Left cardiac atrium (tissue), 4 donors: ENCODE measurements at places on chromosomes 2 and 18. TPM values are rescaled to one million over a fixed set of nuclear protein-coding genes. Genes with fewer than 3 reads are reported as not detected.

CDKL4 gene
- total RNA-seq: 0.84 TPM

MRPS5 gene
- total RNA-seq: 56.5 TPM

EFEMP1 gene
- 261 TPM for total RNA-seq

RNF125 gene
- 3.5 TPM for total RNA-seq

TMEM178A gene
- total RNA-seq: 2.0 TPM

GRCh38 chr2:2229626-2230432 lies 101.2 kb downstream of the MYT1L start:
- no peak for DNase-seq

DNA sequence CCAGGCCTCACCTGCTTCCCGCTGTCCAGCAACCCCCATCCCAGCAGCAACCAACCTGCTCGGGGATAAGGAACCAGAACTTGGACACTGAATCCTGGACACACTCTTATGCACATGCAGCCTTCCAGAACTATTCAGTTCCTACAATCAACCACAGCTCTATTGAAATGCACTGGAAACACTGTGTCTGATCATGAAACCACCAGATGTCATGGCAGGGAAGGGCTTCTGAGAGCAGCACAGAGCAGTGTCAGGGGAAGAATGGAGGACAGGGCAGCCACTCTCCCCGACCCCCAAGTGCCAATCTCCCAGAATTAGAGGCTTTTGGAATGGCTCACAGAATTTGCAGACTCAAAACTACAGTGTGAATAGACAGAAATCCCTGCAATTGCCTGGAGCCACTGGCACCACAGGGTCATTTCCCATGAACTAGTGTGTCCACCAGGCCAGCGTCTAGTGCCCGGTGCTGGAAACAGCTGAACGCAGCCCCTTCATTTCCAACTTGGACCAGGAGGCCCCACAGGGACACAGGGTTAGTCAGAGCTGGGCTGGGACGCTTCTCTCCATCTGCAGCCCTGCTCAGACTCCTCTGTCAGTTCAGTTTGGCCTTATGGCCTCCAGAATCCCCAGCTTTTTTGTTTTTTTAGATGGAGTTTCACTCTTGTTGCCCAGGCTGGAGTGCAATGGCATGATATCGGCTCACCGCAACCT lies 25.5 kb downstream of the MRPL35 start:
- DNase-seq: peak; percentile 35

DNA sequence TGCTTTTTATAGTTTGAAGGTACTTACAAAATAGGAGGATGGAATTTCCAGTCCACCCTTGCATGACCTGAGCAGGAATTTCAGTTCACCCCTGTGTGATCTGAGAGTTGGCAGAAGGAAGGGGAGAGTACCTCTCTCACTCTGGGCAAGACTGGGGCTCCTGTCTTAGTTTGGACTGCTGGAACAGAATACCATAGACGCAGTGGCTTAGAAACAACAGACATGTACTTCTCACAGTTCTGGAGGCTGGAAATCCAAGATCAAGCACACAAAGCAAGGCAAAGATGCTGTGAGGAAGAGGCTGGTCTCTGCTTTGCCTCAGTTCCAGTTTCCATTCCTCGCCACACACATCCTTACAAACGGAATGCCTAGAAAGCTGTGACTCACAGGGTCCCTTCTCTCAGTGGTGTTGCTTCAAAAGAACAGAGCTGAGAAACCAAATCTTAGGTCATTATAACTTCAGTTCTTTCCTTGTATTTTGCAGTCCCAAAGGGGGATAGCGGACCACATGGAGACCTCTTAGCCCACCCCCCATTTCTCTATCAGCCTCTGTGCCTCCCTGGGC lies 108.8 kb upstream of the HAAO start:
- no peak for DNase-seq

DNA sequence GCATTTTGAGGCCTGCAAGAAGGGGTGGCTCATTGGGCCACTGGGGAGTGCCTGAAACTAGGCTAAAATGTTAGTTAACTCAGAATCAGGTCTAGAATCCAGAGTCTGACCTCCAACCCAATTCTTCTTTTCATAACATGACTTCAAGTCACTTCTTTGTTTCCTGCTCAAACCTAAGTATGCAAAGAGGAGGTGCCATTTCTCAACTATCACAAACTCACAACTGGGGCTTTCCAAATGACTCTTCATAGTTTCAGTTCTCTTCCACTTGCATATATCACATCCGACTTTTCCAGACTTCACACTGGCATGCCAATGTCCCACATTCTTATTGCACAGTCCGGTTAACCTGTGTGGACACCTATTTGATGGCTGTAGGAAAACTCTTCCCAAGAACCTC lies 211.6 kb downstream of the TCF4 start:
- DNase-seq: no peak

DNA sequence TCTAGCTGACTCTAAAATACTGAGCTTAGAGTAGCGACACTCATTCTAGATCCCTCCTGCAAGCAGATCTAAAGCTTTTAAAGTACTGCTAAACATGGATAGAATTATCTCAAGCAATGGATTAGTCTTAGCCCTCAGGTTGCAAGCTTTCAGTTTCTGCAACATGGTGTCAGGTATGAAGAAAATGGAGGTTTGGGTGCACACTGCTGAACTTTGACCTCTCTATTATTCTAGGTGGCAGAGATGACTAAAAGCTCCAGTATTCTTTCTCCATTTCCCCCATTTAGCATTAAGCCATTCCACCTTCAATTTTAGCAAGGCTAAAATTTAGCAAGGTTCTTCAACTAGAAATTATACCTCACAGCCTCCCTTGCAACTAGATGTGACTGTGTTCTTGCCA lies 117.0 kb downstream of the CACNB4 start:
- no peak for DNase-seq

- DNase-seq: peak; percentile 97
Measured at GRCh38 chr18:12948050-12948804, 416 bp downstream of the SEH1L start.

GRCh38 chr2:141610564-141611175 lies 520.1 kb downstream of the LRP1B start:
- DNase-seq: no peak

- no peak for DNase-seq
Measured at GRCh38 chr2:44559108-44559507, 197.4 kb downstream of the CAMKMT start.

DNA sequence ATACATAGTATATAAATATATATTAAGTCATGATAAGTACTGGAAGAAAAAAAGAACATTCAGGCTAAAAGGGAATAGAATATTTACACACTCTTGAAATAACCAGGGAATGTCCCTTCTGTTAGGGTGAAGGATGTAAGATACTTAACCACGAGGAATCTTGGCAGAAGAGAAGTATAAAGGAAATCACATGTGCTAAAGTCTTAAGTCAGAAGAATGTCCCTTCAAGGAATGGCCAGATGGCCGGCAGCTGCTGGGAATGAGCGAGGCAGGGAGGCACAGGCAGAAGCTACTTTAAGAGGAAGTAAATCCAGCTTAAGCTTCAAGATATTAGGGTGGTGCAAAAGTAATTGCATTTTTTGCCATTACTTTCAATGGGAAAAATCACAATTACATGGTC lies 5.5 kb downstream of the CCDC102B start:
- DNase-seq: peak; percentile 39

DNA sequence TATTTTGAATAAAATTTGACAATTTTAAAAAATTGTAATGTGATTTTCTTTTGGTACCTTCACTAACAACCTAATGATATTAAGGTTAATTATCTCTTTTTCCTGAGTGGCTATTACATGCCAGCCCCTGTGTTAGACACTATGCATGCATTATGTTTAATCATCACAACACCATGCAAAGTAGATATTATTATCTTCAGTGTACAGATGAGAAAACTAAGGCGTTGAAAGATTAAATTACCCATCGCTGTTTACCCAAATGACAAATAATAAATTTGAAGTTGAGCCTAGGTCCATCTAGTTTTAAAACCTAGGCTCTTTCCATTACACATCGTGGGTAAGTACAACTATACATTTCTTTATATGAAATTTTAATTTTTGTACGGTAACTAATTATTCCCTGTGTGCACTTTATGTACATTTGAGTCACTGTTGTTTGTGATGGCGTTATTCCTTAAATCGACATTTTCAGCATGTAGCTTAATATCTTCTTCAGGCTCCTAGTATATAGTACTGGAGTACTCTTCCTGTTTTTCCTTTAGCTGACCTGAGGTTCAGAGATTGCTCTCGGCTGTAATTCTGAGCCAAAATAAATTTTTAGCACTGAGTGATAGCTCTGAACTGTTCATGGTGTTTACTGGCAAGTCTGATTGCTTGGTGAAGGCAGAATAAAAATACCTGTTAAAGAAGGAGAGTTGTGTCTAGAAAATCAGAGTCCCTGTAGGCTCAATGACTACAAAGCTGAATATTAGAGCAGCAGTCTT lies 13.9 kb upstream of the MBD2 start:
- DNase-seq: no peak

GRCh38 chr2:177078416-177078815 lies 134.2 kb upstream of the HNRNPA3 start:
- peak; percentile 25 for DNase-seq

GRCh38 chr2:196427986-196428634 lies 211.4 kb upstream of the CCDC150 start:
- no peak for DNase-seq

GRCh38 chr2:80238692-80239469 lies 65.7 kb downstream of the LRRTM1 start:
- DNase-seq: no peak

DNA sequence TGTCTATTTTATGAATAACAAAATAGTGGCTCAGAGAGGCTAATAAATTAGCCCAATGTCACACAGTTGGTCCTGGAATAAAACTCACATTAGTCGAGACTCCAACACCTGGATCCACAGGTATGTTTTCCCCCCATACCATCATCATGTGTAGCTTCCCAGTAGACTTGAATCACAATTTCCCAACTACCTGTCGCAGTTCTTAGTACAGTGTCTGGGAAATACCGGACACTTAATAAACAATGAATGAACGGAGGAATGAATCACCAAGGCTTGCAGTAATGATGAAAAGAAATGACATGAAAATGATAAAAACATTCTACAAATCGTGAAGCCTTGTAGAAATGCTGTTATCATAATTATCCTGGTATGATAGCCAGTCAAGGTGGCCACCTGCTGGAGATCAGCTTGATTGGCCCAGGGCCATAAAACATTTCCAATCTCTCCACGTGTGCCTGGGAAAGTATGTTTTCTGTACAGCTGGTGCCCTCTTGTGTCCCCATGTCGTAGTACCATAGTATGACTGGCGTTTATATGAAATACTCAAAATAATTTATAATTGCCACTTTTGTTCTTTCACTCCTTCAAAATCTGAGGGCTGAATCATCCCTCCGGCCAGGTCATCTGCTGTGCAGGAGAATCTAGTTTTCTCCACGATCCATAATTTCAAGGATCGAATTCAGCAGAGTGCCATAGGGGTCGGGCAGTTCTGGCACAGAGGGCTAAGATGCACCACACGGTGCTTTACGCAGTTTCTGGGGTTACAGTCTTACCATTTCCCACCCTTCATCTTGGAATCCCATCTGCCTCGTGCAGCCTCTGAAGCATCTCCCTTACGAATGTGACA lies 95.4 kb downstream of the LAMA1 start:
- no peak for DNase-seq

GRCh38 chr18:45588376-45589355 lies 26.6 kb upstream of the SLC14A2 start:
- DNase-seq: no peak

- DNase-seq: no peak
Measured at GRCh38 chr18:59701272-59701671, 4.0 kb upstream of the CCBE1 start.

- peak; percentile 33 for DNase-seq
Measured at GRCh38 chr2:65300761-65301711, 73.4 kb downstream of the ACTR2 start.

DNA sequence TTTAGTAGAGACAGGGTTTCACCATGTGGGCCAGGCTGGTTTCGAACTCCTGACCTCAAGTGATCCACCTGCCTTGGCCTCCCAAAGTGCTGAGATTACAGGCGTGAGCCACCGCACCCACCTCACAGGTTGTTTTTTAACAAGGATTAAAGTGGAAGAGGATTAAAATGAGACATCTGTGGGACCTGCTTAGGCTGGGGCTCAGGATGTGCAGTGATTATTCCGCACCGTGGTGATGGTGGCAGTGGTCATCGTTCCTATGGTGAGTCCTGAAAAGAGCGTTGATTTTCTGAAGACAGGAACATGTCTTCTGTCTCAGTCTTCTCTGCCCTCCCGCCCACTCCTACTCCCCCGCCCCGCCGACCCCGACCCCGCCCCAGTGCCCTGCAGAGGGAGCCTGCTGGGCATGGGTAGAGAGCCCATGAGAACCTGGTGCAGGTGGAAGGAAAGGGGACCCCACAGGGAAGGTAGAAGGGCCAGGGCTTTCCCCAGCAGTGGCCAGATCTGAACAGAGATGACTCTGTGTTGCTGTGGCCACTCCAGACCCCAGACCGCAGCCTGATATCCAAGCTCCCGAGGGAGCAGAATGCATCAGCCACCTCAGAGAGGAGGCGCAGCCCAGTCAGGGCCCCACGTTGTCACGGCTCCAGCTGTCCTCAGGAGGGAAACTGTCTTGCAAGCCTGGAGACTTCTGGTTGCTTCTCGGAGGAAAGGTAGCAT lies 34.5 kb upstream of the FOSL2 start:
- DNase-seq: no peak

DNA sequence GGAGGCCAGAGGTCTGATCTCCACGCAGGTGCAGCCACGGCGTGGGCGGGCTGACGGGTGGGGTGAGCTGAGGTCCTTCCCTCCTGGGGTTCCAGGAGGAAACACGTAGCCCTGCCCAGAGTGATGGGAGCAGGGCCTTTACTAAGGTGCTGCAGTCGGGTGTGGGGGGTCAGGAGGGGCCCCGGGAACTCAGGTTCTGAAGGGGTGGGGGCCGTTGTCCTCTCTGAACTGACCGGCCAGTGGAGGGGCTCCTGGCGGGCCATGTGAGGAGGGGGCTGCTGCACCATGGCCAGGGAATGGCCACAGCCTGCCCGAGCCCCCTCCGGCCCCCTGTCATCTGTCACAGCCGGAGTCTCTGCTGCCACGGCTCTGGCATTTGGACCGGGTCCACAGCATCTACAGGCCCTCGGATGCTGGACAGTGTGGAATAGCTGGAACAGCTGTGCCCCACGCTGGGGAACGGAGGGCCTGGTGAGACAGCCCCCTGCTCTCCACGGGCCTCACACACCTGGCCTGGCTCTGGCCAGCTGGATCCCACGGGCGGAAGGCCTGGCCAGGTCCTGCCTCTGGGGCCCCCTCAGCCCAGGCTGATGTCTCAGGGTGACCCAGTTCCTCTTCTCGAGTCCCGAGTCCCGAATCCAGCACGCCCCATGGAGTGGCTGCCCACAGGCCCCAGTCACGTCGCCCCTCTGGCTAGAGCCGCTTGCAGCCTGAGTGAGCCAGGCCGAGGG lies 145.6 kb upstream of the GPC1 start:
- no peak for DNase-seq

GRCh38 chr2:122886479-122887145 lies 1131.2 kb downstream of the TSN start:
- no peak for DNase-seq

- no peak for DNase-seq
Measured at GRCh38 chr2:239220981-239221396, 179.8 kb downstream of the HDAC4 start.
